Caco-2 (cell line): ENCODE measurements at places on chromosomes 2 and 18. TPM values are rescaled to one million over a fixed set of nuclear protein-coding genes. Genes with fewer than 3 reads are reported as not detected.

GRCh38 chr2:240626531-240627300, 1.4 kb downstream of the GPR35 start:
- peak; percentile 30 for DNase-seq

GRCh38 chr18:471716-472115, 28.8 kb downstream of the COLEC12 start:
- no peak for DNase-seq

LBH gene
- total RNA-seq: 126 and 159 TPM in 2 replicates

GRCh38 chr2:161173541-161174194, 13.4 kb downstream of the TANK start:
- DNase-seq: no peak
